ENCODE measurements at places on chromosomes 1 and 21.

DNA sequence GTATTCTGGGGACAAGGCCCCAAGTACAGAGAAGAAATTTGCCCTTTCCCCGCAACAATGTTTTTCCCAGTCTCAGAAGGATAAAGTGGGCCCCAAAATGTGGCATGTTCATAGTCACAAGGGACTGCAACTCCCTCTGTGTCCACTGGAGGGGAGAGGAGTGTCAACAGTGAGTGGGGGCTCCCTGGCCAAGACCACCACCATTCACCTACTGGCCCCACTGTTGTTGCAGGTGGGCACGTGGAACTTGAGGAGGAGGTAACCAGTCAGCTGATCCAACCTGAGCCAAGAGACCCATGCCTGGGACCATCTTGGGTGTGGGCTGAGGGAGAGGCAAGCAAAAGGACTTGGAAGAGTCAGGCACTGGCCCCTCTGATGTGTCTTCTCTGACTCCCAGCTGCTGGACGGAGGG lies 777 bp downstream of the NUDT17 start:
- no peak for DNase-seq

- DNase-seq: no peak
Observed at GRCh38 chr1:1169429-1170214, 4.1 kb upstream of the TTLL10 start.

DNA sequence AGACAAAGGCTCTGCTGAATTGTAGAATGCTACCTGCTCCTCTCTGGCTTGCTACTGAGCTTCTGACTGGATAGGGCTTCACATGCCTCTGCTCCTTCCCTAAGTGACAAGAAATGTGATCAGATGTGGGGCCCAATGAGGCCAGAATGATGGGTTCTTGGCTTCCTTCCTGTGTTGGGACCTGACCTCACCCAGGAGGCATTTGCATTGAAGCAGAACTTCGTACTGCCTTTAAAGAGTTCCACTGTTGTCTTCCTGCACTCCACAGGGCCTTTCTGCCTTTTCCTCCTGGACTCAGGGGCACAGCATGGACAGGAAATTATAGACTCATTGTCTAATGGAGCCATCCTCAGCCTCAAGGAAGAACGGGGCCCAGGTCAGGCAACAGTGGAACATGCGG lies 14.3 kb downstream of the ZNF670 start:
- no peak for DNase-seq

DNA sequence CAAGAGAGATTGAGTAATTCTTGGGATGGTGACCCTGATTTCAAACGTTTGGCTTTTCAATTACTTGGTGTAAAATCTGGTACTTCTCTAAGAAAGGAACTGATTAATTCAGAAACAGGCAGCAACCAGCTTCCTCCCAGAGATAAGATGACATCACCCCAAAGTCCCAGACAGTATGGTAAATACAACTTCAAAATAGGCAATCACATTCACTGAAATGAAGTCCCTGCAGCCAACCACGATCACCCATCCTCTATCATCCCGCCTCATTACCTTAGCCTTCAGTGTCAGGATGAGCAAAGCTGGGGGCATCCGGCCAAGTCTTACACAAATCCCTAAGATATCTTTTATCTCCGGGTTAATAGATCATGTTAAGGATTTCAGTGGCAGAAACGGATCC lies 26.4 kb upstream of the RUNX1 start:
- no peak for DNase-seq

DNA sequence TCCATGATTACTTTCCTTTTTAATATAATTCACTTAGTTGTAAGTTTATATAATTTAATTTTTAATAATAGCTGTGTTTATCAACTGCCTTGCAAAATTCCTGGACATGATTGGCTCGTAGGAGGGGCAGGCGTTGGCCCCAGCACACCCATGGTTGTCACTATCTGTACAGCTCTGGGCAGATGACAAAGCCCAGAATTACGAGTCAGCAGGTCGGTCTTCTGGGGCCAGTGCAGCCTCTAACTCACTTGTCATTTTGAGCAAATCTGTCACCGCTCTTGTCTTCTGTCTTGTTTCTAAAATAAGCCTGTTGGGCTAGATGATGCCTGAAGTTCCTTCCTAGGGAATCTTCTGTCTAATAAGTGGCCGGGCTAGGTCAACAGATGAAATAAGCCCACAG lies 21.4 kb upstream of the LRRC38 start:
- DNase-seq: no peak

DNA sequence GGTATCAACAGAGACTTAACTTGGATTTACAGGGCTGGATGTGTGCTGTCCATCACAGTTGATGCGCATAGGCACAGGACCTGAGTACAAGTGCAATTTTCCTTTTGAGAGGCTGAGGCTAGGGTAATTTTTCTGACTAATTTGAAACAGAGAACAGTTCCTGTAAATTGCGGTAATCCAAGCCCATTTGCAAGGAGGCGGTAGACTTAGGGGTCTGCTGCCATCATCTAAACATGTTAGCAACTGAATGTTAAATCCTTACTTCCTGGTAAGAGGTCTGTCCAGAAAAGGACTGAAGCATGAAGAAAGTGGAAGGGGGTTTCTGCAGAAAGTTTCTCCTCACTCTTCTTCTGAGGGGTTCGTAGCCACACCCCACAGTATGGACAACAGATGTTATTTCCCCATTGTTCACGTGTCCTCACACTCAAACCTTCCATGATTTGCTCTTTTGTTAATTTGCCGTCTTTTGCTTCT lies 23.7 kb upstream of the C1orf198 start:
- no peak for DNase-seq
